ENCODE measurements at places on chromosomes 13 and 19. TPM values are rescaled to one million over a fixed set of nuclear protein-coding genes. Genes with fewer than 3 reads are reported as not detected.

The HPN gene
- 0.09 TPM for total RNA-seq

The C13orf42 gene
- total RNA-seq: not detected

The C5AR1 gene
- total RNA-seq: 0.79 TPM

The LRRC8E gene
- total RNA-seq: not detected

The KLK8 gene
- not detected for total RNA-seq
